Putamen (tissue), 1 donor: ENCODE measurements at places on chromosomes 6 and 20.

GRCh38 chr6:162181741-162182401, 545.7 kb downstream of the PRKN start:
- no peak for DNase-seq

DNA sequence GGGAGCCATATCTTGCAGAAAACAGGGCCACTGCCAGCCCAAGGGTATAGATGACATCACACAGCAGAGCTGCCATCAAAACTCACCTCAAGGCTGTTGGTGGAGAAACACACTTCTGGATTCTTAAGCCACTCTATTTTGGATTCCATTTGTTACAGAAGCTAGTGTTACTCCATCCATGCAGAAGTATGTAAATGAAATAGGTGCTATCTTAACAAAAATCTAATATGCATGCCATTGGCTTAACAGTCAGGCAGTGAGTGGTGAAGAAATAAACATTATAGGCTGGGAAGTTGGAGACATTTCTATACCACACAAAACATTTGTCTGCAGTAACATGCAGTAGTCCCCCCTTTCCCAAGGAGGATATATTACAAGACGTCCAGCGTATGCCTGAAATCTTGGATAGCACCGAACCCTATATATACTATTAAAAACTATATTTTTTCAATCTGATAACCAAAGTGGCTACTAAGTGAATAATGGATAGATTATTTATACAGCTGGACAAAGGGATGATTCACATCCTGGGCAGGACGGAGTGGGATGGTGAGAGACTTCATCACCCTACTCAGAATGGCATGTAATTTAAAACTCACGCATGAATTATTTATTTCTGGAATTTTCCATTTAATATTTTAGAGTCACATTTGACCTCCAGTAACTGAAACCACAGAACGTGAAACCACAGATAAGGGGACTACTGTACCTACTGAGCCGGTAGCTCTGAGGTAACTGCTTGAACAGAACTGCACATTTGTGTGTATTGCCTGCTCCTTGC, 160.0 kb upstream of the PLN start:
- no peak for DNase-seq

- no peak for DNase-seq
Measured at GRCh38 chr6:170393807-170394399, 87.3 kb downstream of the FAM120B start.

GRCh38 chr6:68638230-68638900, 3.3 kb downstream of the ADGRB3 start:
- DNase-seq, result peak; percentile 71

DNA sequence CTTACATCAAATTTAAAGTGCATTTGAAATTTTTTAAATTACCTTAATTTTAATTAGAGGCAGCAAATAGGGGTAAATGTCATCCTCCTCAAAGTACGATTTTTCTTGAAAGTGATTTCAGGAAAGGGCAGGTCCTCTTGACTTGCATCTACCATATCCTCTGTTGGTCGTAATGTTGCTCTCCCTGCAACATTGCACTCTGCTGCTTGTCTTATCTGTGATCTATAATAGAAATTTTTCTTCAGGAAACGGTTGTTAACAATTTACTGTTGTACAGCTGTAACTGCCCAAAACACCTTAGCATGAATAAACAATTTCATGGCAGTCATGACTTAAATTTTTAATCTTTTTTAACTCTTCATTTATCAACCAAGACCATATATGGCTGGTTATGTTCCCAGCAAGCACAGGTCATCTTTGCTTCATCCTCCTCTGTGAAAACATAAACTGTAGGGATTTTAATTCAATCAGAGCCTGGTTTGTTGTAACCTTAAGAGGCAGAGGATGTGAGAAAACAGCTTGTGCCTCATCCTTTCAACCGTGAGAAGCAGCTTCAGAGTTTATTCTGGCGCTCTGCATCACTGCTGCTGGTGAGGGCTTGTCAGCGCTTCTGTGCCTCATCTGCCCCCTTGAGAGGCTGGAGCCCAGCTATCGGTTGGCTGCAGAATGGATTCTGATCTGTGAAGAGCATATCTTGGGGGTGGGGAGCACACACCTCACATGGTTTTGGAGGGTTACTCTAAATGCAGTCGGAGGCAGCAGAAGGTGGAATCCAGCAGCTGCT, 56.0 kb downstream of the CTNNBL1 start:
- DNase-seq, result no peak

GRCh38 chr6:74128536-74128935, 432.5 kb downstream of the CD109 start:
- no peak for DNase-seq

DNA sequence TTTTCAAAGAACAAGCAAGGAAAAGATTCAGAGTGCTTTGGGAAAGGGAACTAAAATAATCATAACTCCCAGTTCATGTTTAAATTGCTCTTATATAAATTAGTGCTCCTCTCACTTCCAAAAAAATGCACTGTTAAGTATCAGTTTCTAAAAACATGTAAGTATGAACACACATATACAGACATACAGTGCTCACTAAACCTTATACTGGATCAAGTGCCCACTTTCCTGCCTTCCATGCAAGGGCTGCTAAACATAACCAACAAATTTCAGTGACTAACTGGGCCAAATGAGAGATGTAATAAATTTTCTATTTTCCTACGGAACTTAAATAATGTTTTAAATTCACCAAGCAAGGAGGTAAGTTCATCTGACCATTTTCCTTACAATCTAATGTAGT, 6.4 kb downstream of the TFAP2A start:
- no peak for DNase-seq

- DNase-seq, result no peak
Measured at GRCh38 chr6:107692351-107692750, 131.8 kb downstream of the SCML4 start.

GRCh38 chr6:73017476-73017875, 207.8 kb downstream of the KHDC1L start:
- DNase-seq, result no peak

- DNase-seq, result no peak
Measured at GRCh38 chr6:1322156-1322555, 10.3 kb downstream of the FOXQ1 start.
